Jurkat, Clone E6-1 (cell line): ENCODE measurements at places on chromosomes 6 and 20.

GRCh38 chr6:79436241-79436640, 101.0 kb downstream of the LCA5 start:
- no peak for DNase-seq

DNA sequence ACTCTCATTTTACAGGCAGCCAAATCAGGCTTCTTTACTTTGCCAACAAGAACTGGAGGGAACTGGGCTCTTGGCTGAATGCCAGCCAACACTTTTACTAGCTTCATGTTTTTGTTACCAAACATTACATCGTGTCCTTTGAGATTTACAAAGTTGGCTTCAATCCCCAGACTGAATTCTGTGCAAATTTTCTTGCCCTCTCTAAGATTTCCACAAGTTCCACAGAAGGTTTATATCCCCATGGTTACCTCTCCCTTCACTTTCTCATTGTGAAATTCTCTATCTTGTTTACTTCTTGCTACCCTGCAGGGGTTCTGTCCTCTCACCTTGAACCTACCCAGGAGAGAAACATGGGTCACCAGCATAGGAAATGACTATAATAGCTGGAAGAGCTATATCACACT, 37.6 kb upstream of the PLCB1 start:
- no peak for DNase-seq

- DNase-seq: no peak
These were observed 18.0 kb downstream of the ELOVL2 start for GRCh38 chr6:11025921-11026635.

GRCh38 chr6:149044528-149044927, 273.0 kb upstream of the TAB2 start:
- DNase-seq: no peak

DNA sequence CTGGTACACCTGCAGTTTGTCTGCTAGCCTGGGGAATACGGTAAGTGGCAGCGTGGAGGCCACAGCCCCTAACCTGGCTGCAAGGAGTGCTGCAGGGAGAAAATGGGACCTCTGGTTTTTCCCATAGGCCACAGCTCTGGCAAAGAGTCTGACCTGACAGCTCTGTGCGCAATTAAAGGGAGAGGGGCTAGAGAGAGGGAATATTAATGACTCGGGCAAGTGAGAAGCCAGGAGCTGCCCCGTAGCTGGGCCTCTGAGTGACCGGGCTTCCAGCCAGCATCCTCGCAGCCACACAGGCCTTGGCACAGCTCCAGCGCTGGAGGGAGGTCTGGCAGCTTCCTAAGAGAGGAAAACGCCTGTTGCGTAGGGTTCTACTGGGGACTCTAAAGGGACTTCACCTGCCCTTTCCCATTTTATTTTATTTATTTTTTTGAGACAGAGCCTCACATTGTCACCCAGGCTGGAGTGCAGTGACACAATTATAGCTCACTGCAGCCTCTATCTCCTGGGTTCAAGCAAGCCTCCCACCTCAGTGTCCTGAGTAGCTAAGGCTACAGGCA, 18.2 kb upstream of the OCSTAMP start:
- no peak for DNase-seq

- no peak for DNase-seq
These were observed 123.1 kb downstream of the HIVEP2 start for GRCh38 chr6:142821860-142822259.

GRCh38 chr6:70371454-70372105, 41.7 kb upstream of the FAM135A start:
- DNase-seq: peak; percentile 57

- no peak for DNase-seq
These were observed 31.3 kb downstream of the SLC22A3 start for GRCh38 chr6:160379466-160379865.

DNA sequence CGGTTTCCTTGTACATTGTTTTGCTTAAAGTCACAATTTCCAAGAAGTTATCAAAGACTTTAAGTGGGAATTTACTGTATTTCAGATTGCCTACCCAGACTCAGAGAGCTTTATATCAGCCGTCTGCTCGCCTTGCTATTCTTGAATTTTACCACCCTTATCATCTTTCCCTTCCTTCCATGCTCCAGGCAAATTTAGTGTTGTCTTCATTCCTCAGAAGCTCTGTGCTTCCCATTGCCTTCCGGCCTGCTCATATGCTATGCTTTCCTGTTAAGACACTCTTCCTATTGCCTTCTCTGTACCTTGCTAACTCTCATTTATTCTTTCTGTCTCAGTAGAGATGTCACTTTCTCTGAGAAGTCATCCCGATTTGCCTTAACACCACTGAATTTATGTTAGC, 52.1 kb downstream of the CD2AP start:
- DNase-seq: no peak

DNA sequence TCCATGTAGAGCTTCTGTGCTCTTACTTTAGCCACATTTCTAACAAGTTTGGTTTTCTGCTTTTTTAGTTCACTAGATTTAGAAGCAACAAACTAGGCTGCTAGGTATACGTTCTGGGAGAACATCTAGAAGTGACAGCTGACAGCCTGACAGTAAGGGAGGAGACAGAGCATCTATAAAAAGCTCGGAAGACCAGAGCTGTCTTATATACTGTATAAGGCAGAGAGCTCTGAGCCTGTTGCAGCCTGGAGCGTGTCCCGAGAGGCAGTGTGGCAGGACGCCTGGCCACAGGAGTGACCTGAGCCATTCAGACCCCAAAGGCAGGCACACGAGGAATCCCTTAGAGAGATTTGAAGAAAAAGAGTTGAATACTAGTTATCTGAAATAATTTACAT, 24.6 kb downstream of the PPP1R14C start:
- no peak for DNase-seq

- no peak for DNase-seq
These were observed 42.8 kb downstream of the RPF2 start for GRCh38 chr6:111024681-111025080.

DNA sequence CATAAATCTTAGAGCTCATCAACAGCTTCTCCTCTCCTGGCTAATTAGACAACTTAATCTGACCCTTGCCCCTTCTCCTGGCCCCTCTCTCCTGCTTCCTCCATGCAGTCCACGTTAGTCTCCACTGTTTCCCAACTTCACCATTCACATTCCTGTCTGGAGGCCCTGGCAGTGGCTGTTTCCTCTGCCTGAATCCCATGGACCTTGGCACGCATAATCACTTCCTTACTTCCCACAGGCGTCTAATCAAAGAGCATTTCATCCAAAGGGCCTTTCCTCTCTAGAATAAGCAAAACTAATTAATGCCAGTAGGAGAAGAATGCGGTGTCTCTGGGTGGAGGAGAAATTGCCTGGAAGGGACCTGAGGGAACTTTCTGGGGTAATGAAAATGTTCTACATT, 16.4 kb upstream of the XRN2 start:
- no peak for DNase-seq

DNA sequence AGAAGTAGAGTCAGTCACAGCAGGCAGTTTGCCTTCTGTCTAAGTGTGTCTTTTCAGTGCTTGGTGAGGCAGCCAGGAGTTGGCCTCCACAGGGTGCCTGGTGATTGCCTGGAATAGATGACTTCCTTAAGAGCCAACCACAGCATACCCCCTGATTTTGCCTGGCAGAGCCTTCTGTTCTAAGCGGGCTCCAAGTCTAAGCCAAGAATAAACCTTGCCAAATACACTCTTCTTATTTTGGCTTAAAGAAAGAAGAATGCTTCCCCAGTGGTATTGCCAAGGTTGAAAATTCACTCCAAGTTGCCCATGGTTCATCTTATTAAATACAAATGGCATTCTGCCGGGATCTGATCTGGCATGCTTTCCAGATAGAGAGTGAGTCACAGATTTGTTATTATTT, 1424.8 kb upstream of the EYS start:
- DNase-seq: no peak

DNA sequence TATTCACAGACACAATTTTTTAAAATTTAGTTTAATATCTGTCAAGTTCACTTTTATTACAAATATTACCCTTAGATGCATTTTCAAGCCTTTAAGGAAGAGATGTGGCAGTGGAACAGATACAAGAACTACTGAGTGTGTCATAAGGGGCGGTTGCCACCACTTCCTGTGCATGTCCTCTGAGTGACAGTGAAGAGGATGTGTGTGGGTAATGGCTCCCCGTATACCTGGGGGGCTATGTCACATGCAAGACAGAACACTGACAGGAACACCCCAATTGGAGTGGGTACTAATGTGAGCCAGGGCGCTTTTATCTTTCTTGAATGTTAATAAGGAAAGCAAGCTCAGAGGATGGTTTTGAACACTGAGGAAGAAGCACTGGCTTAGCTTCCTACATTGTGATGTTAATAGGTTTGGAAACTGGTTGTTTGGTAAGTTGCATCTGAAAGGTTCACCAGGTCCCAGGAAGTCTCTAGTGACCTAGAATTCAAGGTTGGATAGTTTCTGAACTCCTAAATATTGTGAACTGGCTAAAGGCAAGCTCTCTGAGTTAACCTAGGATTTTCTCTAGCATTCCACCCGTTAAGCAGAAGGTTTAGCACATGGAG, 83.4 kb upstream of the ASF1A start:
- peak; percentile 92 for DNase-seq

DNA sequence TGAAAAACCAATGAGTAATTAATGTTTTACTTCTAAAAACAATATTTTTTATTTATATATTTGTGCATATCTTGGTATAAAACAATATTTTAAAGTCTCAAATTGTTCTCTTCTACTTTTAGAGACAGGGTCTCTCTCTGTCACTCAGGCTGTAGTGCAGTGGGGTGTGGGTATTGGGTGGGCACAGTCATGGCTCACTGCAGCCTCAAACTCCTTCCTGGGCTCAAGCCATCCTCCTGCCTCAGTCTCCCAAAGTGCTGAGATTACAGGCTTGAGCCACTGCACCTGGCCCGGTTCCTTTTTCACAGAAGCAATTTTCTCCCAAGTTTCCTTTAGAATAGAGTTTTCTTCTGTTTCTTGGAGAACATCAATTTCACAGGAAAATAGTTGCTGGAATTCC, 102.8 kb downstream of the TMEM242 start:
- no peak for DNase-seq

- no peak for DNase-seq
These were observed 1.9 kb downstream of the CST7 start for GRCh38 chr20:24950836-24951525.

DNA sequence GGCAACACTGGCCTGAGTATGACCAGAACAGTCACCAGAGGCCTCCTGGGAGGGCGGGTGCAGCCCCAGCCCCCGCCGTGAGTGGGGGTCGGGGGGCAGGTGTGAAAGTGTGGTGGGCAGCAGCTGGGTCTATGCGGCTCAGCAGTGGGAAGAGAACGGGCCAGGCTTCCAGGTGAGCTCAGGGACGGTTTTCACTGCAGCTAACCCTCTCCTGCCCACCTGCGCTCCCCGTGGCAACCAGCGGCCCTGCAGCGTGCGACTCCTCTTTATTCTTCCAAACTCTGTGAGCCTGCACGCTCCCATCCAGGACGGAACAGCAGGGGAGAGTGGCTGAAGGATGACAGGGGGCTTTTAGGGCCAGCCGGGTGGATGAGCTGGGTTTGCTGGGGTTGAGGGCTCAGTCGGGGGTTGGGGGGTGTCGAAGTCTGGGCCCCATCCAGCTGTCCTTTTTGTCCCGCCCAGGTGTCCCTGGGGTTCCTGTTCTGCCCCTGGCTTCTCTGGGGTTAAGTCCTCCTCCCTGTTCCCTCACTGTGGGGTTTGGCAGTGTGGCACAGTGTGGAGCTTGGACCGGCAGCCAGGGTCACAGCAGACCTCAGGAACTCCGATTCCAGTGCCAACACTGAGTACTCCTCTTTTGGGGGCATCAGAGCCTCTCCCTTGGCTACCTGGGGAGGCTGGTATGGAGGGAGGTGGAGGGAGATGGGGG, 859 bp upstream of the BIRC7 start:
- no peak for DNase-seq

DNA sequence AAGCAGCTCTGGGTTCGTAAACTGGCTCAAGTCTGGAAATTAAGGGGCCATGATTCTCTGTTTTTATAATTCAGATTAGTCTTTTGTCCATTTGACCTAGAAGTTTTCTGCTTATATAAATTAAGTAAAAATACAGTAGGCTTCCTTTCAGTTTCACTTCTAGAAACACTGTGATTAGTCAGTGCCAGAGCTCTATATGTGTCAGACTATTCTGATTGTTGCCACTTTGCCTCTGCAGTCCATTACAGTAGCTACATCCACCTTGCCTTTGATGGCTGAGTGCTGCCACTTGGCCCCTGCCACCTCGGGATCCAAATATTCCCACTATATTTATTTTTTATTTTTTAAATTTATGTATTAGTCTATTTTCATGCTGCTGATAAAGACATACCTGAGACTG, 7.9 kb downstream of the ZC2HC1B start:
- DNase-seq: no peak

GRCh38 chr20:6708010-6708409, 59.5 kb upstream of the BMP2 start:
- no peak for DNase-seq

- no peak for DNase-seq
These were observed 490.8 kb downstream of the CBLN4 start for GRCh38 chr20:55514531-55514930.

DNA sequence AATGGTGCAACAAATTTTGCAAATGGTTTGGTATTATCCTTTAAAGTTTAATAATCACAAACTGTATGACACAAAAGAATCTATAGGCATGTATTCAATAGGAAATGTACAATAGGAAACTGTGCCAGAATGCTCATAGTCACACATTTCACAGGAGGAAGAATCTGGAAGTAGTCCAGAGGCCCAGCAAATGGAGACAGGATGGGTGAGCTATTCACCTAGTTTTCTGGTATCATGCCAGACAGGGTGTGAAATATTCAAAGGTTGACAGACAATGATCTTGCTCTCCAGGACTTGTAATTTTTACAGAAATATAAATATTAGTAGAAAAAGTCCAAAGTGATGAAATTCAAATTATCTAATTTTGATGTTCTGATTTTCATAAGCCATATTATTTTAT, 520.1 kb upstream of the IMPG1 start:
- DNase-seq: no peak

GRCh38 chr6:128963561-128963960, 80.6 kb downstream of the LAMA2 start:
- DNase-seq: no peak

DNA sequence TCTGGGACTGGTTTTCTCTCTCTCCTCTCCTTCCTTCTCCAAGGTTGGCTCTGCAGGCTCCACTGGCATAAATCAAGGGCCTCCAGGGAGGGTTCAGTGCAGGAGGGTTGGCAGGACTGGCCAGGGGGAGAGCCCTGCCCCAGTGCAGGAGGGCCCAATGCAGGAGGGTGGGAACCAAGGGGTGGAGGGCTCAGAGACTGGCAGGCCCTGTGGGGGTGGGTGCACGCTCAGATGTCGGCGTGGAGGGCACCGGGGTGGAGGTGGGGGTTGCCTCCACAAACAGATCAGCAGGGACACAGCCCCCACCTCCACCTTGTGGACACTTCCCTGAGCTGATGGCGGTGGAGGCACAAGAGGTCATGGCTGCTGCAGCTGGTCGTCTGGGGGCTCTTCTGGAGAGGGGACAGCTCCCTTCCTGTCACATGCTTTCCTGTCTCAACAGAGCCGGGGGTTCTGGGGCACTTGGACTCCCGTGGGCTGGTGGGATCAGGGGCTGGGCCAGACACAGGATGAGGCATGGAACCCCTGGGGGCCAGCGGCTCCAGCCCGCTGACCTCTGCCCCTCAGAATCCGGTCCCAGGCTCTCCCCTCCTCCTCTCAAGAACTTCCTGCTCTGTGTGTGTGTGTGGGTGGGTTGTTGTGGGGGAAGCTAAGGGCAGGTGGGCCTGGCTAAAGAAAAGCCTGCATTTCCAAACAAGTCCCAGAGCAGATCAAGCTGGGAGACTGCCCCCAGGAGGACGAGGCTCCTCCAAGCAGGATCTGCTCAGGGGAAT, 2.7 kb upstream of the ABHD16B start:
- DNase-seq: no peak
